Stimulated activated memory B cell treated with anti-CD40 and anti-IgM and Interleukin-4, amounts not matched to agents 10 μg/mL and 1 μg/mL and 100 μg/mL, for 72 hours (primary cell): ENCODE measurements at places on chromosomes 4 and X.

DNA sequence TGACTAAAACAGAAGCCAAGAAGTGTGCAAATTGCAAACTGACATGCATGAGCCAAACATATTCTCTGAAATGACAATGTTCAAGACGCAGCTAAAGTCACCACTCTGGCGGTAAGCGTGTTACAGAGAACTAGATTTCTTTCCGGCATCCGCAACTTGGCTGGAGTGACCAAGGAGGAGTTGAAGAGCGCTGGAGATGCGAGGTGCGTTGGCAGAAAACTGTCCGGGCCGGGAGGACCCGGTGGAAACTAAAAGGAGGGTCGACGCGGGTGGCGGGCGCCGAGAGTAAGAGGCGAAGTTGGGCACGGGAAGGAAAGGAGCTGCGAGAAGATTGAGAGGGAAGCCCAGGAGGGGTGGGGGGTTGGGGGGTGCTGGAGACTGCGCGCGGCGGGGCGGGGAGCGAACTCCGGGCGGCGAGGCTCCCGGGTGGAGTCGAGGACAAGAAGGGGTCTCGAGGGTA, 807 bp downstream of the SEL1L3 start:
- peak; percentile 35 for ATAC-seq

GRCh38 chr4:153934688-153935017, 145.8 kb upstream of the SFRP2 start:
- ATAC-seq: no peak

GRCh38 chrX:107825698-107826237, at the start of gene MID2:
TSS of gene MID2 (plus strand) at chrX:107825866. CDS start at chrX:107826427, 561 bp downstream.
- ATAC-seq: peak; percentile 76

- no peak for ATAC-seq
These were observed 96.0 kb downstream of the RASGEF1B start for GRCh38 chr4:81375745-81376144.

GRCh38 chr4:91795947-91796346, 507.8 kb upstream of the GRID2 start:
- no peak for ATAC-seq

DNA sequence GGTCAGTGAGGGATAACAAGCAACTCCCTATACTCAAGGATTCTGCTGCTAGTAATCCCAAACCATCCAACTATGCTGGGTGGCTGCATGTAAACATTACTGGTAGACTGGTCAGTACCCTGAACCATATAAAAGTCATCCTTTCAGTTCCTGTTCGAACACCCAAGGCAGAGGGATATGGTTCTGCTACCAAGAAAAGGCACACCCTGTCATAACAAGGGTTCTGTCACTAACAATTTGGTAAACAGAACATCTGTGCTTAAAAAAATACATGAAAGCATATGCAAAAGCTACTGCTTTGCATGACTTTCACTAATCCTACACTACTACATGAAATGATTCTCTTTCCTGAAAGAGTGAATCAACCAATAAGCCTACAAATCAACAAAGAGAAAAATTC, 76.8 kb upstream of the MCF2 start:
- ATAC-seq: no peak

DNA sequence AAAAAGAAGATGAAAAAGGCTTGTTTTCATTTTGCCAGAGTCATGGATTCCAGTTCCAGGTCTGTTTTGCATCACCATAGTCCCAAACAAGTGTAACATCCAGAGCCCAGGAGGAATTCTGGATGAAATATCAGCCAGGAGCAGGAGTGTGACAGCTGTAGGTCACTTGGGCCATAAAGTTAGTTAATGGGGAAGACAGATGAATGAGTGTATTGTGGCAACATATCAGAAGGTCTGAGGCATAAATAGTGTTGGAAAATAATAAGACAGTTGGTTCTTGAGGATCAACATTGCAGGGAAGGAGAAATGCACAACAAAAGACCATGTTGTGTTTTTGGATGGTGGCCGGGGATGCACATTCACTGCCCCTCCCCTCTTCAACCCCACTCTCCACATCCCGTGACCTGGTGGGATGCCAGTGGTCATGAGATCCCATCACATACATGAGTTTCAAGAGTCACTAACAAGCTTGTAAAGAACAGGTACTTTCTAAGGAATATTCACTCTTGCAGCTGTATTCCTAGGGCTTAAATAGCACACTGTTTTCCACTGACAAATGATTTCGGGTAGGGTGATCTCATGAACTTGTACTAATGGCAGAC, 83.1 kb upstream of the IGFBP7 start:
- no peak for ATAC-seq

DNA sequence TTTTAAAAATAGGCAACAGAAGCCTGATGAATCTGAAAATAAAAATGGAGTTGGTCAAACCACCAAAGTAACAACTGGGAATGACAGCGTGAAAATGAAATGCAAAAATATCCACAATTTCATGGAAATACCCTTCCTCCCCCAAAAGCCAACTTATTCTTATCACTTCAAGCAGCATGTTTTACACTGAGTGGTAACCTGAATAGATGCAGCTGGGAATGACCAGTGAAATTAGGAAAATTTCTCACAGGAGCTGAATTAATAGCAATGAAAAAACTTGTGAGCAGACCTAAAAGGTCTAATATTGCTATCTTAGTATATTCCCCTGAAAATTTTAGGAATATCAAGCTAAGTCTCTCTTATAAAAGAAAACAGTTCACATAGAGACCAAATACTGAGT, 239.0 kb downstream of the PCDH18 start:
- no peak for ATAC-seq

DNA sequence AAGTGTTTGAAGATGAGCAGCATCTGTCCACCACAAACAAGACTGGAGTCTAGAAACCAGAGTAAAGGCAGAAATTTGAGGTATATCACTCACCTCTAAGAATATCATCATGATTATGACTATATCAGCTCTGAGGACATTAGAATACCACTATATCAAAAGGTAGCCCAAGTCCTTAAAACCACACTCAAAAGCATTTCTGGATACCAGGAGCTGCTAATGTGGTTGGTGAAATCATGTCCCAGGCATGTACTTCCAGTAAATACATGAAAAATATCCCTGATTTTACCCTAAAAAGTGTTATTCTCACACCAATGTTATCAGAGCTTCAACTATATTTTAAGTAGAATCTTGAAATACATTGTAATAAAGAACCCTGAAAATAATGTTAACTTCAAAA, 136.3 kb upstream of the SMAD1 start:
- no peak for ATAC-seq

DNA sequence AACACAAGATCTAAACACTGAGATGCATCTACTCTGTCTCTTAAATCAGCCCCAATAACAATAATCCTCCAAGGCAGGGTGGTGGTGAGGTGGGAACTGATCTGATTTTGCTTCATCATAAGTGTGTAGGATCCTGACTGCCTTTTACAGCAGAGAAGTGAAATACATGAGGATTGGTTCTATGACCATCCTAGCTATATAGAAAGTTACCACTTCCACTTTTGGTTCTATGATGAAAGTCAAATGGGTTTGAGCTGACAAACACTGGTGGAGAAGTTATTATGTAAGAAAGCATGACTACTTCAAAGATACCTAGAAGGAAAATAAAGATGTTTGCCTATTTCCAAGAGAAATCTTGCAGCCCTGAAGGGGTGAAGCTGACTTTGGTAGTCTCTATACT, 181.6 kb downstream of the NKX6-1 start:
- no peak for ATAC-seq
